ENCODE measurements at places on chromosomes 2 and 18.

DNA sequence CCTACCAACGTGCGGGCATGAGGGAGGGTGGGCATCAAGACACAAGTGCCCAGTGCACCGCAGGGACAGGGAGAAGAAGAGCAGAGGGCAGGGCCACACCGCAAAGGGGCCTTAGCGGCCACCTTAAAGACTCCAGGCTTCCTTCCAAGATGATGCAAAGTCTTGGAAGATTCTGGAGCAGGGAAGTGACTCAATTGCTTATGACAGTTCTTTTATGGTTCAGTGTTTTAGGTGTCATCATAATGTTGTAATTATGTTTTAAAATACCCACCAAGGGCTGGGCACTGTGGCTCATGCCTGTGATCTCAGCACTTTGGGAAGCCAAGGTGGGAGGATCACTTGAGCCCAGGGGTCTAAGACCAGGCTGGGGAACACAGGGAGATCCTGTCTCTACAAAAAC is 44.5 kb upstream of the SEMA4C start:
- DNase-seq: no peak

GRCh38 chr2:205346649-205347048 is 335.7 kb upstream of the NRP2 start:
- DNase-seq: no peak

GRCh38 chr18:62715759-62716615 is 646 bp downstream of the PHLPP1 start:
- peak; percentile 41 for DNase-seq

- DNase-seq: peak; percentile 78
Measured at GRCh38 chr2:27303093-27304025, 4.9 kb downstream of the UCN start.

DNA sequence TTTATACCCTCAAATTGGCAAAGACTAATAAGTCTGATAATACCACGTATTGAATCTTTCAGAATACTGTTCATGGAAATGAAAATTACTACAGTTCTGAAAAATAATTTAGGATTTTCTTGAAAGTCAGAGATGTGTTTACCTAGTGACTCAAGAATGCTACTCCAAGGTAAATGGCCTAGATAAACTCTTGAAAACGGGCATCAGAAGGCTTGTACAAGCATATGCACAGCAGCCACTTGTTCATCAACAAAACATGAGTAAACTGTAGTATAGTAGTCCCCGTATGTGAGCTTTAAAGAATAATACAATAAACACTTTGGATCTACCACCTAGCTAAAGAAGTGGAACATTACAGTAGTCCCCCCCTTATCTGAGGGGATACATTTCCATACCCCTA is 157.5 kb downstream of the THADA start:
- DNase-seq: no peak

DNA sequence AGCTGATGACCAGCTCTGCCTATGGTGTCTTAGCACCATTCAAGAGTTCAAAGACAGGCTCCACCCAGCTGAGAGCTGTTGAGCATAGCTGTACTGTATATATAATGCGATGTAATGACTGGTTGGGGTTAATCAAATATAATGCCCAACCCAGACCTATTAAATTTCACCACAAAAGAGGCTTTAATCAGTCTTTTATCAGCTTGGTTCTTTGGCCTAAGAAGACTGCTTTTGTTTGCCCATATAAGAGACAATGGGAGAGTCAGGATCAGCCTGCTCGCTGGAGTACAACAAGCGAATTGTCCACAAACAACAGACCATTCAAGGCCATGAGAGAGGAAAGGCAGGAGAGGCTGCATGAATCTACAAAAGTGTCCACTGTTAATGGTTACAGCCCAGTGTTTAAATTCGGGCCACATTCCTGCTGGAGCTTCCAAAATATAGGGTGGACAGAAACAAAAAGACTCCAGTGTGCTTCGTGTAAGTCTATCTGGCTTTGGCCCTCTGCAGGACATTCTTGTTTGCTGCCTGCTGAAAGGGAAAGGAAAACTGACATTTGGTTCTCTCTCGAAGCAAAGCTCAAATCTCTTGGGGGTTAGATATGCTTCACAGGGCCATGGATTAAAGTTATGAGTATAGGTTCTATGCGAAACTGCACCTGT is 299.0 kb upstream of the FBXO11 start:
- no peak for DNase-seq

DNA sequence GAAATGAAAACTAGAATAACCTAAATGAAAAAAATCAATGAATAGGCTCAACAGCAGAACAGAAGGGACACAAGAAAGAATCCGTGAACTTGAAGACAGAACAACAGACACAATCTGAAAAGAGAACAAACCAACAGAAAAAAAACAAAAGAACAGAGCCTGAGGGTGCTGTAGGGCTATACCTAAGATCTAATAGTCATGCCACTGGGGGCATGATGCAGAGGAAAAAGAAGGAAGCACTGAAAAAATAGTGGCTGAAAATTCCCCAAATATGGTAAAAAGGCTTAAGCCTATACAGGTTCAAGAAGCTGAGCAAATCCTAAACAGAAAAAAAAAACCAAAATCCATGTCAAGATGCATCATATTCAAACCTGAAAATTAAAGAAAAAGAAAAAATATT is 50.3 kb downstream of the KANSL3 start:
- DNase-seq: no peak

DNA sequence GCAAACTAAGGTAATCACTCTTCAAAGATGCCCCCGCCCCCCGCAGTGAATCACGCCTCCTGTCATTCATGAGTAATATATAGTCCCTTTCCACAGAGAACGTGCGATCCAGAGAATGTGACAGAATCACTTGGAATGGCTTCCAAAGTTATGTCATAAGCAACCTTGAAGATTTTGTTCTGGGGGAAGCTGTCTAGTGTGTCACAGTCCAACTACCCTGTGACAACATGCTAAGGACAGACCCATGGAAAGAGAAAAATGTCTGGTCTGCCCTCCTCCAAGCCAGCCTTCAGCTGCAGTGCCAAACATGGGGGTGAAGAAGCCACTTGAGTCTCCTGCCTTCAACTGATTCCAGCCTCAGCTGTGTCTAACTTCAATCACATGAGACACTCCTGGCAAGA is 259.1 kb downstream of the SS18 start:
- no peak for DNase-seq

DNA sequence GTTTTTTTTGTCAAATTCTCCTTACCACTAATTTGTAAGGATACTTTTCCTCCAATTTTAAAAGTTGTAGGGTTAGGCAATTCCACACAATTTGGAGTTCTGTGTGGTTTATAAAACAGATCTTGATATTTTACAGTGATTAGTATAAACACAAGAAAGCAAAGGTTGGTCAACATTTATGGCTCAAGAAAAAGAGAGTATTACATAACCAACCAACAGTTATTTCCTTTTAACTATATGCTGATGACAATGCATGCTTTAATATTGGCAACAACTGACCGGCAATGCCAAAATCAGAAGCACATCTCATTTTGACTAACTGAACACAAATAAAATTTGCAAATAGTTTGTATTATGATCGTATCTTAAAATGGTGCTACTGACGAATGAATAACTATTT is 137.2 kb downstream of the CDH2 start:
- no peak for DNase-seq

- DNase-seq: no peak
Measured at GRCh38 chr18:33184958-33185357, 255.6 kb downstream of the CCDC178 start.

DNA sequence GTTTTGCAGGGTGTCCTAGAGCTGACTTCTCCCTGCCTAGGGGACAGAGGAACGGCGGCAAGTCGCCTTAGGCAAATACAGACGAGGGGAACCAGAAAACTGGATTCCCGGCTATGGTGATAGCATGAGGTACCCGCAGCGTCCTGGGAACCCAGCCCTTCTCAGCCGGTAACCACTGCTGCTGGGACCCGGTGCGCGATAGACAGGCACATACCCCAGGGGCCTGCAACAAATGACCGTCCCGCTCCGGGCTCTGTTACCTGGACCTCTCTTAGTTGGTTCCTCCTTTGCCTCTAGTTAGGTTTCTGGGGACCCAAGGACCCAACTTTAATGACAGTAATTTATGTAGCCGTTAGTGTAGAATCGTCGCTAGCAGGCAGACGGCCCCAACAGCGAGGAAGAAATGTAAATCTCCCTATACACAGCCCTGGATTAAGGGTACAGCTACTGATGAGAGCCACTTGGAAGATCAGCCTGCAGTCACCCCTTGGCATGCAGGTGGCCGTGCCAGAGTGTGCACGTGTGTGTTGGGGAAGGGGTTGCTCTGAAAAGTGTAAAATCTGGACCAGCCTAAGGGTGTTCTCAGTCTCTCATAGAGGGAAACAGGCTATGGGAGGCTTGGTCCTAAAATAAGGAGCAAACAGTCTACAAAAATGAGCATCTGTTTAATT is 819 bp upstream of the SERPINE2 start:
- DNase-seq: no peak

DNA sequence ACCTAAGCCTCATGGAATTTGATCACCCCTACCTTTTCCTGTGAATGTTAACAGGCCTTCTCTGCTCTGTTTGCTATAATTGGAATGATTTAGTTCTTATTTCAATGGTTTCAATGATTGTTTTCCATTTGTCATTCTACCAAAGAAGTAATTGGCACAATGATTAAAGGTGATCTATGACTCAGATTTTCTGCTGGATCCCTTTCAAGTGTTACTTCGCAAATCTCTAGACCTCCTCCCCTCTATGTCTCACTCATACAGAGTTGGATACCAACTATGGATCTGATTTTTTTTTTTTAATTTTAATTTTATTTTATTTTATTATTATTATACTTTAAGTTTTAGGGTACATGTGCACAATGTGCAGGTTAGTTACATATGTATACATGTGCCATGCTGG is 29.6 kb upstream of the FAM117B start:
- no peak for DNase-seq

DNA sequence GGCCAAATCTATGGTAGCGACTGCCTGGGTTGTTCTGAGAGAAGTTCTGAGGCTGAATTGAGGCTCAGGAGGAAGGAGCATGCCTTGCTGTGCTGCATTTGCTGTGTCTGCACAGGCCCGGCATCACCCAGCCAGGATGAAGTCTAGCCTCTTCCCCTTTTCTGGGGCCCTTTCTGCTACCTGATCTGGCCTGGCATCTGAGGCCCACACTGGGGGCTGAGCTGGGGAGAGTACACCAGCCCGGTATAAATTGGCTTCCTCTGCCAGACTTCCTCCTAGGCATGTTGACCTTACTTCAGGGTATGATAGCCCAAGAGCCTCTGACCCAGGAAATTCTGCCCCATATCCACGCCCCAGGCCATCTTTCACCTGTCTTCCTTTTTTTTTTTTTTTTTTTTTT is 30.0 kb downstream of the MRPL35 start:
- DNase-seq: no peak

GRCh38 chr2:46615986-46616485 is 136.7 kb downstream of the TMEM247 start:
- DNase-seq: peak; percentile 70

GRCh38 chr18:64099244-64099643 is 49.6 kb downstream of the LINC00305 start:
- DNase-seq: no peak

DNA sequence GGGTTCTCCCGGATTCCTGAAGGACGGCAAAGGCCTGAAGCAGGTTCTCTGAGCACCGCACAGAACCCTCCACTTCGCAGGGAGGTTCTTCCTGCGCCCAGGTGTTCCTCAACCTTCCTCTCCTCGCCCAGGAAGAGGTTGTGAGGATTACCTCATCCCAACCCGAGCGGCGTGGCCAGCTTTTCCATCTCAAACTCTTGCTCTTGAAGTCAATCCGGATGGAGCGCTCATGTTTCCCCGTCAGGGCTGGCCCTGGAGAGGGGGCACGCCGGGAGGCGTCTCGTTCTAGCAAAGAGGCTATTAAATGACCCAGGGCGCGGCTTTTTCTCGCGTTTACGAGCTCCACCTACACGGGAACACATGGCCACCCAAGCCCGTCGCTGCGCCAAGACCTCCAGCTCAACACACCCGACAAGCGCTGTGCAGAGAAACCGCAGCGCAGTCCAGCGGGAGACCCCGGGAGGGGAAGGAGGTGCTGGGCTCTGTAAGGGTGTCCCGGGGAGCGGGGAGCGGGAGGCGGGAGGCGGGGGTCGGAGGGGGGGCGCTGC is 540 bp upstream of the RAB10 start:
- DNase-seq: peak; percentile 84

DNA sequence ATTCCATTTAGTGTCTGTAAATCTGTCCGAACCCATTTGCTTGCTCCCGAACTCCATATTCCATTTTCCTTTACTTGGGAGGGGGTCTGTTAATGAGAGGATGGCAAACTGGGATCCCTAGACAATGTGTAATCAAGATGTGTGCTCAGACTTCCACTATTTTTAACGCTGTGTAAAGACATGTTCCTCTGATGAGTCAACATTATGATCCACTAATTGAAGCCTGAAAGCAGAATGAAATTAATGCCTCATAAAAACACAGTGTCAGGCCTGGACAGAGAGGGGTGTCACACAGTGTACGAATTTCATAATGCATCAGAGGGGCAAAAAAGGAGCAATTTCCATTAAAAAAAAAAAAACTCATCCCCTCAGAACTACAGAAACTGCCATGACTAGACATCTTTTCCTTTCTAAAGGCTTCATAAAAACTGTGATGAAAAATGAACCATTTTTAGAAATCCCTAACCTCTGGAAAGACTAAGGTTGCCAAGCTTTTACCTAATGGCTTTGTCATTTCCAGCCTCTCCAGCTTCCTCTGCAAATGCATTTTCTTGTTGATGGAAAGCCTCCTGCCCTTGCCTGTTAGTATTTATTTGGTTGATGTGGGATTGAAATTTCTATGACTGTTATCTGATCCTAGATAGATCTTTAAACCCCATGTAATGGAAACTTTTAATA is 209.2 kb upstream of the DCC start:
- DNase-seq: no peak

DNA sequence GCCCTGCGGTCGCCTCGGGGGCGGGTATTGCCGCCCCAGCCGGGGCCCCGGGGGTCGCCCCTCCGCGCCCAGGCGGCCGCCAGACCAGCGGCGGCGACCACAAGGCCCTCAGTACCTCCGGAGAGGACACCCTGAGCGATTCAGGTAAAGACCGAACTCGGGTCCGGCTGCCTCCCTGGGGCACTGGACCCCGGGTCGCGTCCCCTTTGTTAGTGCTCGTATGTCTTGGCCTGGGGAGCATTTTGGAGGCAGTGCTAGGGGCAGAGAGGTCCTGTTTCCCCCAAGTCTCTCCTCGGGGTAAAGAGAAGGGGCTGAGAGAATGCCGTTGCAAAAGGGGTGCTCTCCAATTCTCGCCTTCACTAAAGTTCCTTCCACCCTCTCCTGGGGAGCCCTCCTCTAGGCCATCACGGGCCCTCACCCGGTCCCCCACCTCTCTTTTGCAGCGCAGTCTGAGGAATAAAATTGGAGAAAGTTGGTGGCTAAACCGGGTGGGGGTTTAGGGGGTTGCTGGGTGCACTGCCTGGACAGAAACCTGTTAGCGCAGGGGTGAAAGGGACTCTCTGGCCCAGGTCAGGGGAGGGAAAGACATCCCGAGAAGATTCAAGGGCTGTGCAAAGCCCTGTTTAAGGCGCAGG is 2.5 kb downstream of the MYCN start:
- no peak for DNase-seq

- DNase-seq: no peak
Measured at GRCh38 chr2:26571316-26571715, 69.8 kb downstream of the CIB4 start.

GRCh38 chr2:235127931-235128330 is 176.1 kb downstream of the SH3BP4 start:
- DNase-seq: no peak

GRCh38 chr2:117536139-117536538 is 278.4 kb upstream of the DDX18 start:
- no peak for DNase-seq

- no peak for DNase-seq
Measured at GRCh38 chr2:159175182-159175581, 111.3 kb downstream of the WDSUB1 start.
